ENCODE measurements at places on chromosomes 7 and 10.
A peak's percentile ranks its signal among the peaks of the same experiment; 100 is the strongest.

GRCh38 chr7:152661479-152661878 is 14.5 kb downstream of the XRCC2 start:
- DNase-seq: no peak

DNA sequence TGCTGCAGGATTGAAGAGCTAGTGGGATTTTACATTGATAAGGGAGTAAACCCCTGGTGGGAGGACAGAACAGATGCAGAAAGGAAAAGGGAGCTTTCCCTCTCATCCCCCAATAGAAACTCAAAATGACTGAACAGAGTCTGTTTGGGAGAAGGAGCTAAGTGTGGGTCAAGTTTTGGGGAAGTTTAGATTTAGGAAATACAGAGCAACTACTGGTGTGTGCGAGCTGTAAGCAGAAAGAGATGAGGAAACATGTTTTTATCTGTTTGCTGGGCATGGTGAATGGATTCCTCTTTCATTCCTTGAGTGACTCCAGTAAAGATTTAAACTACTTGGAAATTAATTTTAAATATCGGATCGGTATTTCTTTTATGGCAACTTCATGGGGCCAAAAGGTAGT is 132.7 kb downstream of the AOAH start:
- no peak for DNase-seq

DNA sequence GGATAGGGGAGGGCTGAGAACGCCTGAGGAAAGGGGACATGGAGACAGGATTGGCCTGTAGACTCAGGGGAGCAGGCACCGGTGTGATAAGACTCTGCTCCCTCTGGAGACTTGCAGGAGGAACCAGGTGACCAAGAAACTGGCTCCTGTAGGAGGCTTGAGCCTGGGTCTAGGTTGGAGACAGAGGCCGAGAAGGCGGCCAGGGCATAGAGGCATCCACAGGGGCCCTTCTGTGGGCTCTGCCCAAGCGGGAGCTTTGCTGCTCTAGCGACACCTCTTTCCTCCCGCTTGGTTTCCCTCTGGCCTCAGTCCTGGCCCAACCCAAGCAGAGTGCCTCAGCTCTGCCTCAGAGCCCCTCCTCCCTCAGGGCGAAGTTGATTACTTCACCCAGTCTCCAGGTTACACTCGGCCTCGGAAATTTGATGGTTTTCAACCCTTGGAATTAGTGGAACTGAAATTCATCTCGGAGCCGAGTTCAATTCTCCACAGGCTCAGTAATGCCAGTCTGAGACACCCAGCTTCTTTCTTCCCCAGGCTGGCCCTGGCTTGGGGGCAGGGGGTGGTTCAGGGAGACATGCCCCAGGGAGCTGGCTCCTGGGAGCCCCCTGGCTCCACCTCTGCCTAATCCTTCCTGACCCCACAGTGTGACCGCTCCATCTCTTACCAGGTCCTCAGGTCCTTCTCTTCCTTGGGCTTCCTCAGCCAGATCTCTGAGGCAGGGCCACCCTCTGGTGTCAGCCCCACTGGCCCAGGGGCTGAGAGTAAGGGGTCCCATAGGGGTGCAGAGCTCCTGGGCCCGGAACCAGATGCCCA is 60.4 kb downstream of the PAX2 start:
- no peak for DNase-seq

DNA sequence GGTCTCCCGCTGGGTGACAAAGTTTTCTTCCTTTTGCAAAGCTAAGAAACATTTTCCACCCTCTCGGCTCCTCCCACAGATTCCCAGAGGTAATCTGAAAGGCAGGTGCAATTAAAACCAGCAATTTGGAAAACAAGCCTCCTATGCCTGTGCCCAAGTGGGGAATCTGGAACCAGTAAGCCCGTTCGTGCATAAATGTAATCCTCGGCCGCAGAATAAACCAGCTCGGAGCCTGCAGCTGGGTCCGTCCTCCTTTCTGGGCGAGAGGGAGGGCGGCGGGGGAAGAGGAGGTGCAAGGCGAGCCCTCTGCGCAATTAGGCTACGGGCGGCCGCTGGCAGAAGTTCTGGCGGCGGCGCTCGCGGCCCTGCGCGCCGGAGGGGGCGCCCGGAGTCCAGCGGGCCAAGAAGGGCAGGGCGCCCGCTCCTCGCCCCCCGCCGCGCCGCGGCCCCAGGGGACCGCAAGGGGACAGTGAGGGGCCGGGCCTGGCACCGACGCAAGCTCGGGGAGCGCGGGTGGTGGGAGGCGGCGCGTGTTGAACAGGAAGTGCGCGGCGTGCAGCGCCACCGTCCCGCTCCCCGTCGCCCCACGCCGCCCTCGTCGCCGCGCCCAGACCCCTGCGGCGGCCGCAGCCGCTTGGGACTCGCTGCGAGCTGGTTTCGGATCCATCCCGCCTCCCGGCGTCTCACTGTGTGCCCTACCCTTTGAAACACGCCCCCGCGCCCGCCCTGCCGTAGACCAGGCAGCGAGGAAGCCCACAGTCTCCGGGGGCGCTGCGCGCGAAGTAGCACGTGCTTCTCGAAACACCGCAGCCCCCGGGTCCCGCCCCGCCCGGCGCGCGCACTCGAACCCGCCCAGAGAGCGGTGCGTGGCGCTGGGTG is at the start of gene PRKAG2:
TSS of gene PRKAG2 (minus strand) at position 217 of the 879 bp plus-strand sequence. CDS start 495 bp downstream, outside the sequence.
- peak; percentile 72 for DNase-seq

DNA sequence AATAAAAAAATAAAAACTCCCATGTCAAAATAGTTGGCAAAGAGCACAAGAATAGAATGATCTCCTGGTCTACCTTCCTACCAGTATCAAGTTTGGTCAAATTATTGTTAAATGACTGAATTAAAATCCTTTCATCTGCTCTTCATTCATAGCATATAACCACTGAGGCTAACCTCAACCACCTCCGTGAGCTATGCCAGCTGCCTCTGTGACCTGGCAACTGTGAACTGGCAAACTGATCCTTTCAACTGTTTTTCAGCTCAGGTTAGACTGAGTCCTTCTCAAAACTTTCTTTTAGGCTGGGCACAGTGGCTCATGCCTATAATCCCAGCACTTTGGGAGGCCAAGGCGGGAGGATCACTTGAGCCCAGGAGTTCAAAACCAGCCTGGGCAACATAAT is 36.1 kb downstream of the NUDCD3 start:
- DNase-seq: no peak

- DNase-seq: no peak
These were observed 176.6 kb downstream of the JCAD start for GRCh38 chr10:29882766-29883165.

GRCh38 chr7:75647709-75648438 is 90.9 kb downstream of the HIP1 start:
- no peak for DNase-seq

GRCh38 chr10:97463363-97464132 is 17.6 kb downstream of the ZDHHC16 start:
- DNase-seq: no peak

DNA sequence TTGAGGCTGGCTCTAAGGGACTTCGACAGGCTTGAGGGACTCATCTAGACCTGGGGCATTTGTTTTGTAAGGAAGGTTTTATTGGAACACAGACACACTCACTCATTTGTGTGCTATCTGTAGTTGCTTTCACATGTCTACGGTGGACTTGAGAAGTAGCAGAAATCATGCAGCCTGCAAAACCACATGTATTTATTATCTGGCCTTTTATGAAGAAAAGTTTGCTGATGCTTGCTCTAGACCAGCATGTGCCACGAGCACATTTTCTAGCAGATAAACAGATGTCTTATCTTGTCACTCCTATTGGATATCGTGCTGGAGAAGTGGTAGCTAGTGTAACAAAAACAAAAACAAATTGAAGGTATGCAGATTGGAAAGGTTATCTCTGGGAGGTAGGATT is 9.8 kb downstream of the UPP1 start:
- no peak for DNase-seq

GRCh38 chr10:84172467-84173356 is 889 bp upstream of the GPR15LG start:
- DNase-seq: no peak

GRCh38 chr10:63547628-63548360 is 26.6 kb downstream of the REEP3 start:
- peak; percentile 9 for DNase-seq

- DNase-seq: no peak
These were observed 30.5 kb downstream of the JAKMIP3 start for GRCh38 chr10:132096223-132096622.

- no peak for DNase-seq
These were observed 49.3 kb downstream of the CALML3 start for GRCh38 chr10:5573968-5574641.

GRCh38 chr10:48947690-48948469 is 8.2 kb upstream of the LRRC18 start:
- no peak for DNase-seq

DNA sequence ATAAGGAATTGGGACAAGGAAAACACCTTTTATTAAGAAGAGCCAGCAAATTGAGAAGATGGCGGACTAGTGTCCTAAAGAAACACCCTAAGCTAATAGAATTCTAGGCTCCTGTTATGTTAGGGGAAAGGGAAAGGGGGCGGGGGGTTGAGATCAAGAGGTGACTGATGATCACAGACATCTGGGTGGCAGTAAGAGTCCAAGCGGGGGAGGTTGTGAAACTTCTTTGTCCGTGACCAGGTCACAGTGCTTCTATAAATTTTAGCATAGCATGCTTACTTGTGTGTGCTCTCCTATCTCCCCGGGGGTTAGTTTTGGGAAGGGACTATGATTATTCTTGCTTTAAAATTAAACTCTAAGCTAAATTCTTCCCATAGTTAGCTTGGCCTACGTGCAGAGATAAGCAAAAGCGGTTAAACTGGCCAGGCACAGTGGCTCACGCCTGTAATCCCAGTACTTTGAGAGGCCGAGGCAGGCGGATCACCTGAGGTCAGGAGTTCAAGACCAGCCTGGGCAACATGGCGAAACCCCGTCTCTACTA is 262.1 kb downstream of the SKIDA1 start:
- no peak for DNase-seq

GRCh38 chr7:18494821-18495408 is 634 bp upstream of the HDAC9 start:
- peak; percentile 34 for DNase-seq

DNA sequence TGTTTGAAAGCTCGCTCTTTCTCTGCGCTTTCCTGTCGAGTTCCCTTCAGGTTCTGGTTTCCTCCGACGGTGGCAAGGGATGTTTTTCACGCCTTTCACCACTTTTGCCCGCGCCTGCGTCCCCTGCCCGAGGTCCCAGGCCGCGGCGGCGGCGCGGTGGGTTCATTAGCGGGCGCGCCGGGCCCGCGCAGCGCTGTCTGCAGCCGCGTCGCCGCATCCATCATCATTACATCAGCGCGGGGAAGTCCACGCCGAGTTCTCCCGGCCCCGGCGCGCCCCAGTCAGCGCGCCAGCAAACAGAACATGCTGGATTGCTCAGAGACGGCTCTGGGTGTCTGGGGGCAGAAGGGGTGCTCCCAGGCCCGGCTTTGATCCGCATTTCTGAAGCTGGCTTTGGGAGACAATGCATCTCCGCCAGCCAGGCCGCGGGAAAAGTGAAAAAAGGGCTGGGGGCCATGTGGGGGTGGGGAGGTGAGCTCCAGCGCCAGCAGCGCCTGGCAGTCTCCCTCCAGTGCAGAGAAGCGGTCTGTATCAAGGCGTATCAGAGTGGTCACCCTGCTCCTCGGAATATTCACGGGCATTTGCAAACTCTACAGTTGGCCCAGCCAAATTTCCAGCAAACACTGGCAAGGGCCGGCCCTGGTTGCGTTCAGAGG is 8.9 kb downstream of the GLI3 start:
- DNase-seq: no peak

- DNase-seq: no peak
These were observed 9.2 kb downstream of the LGI1 start for GRCh38 chr10:93766918-93767317.

- DNase-seq: no peak
These were observed 23.1 kb upstream of the ZMIZ1 start for GRCh38 chr10:79045566-79046175.

DNA sequence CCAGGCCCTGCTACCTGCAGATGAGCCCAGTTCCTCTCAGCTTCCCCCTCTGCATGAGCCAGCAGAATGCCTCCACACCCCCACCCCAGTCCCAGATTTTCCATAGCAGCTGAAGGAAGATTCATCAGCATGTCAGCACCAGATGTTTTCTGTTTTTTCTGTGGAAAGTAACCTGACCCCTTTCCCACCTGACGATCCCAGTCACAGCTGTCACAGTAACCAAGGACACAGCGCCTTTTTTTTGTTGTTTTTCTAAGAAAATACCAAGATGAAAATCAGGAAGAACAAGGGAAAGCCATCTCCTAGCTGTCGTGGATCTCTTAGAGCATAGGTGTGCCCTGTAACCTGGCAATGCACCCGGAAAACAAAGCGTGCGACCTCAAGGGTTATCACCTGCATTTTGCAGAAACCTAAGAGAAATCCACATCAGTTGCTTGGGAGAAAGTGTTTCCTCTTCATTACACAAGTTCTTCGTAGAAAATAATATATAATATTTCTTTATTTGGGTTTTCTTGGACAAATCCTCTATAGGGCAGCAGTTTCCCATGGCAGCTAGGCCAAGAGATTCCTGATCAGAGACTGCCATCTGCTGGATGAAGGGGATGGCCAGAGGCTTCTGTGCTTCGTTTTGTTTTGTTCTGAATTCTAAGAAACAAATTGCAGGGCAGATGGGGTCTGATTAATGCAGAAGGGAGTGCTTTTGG is 401.9 kb downstream of the TNS3 start:
- peak; percentile 30 for DNase-seq

GRCh38 chr7:127870231-127870907 is 160.9 kb downstream of the LRRC4 start:
- DNase-seq: no peak

- no peak for DNase-seq
These were observed 4.0 kb upstream of the DIP2C start for GRCh38 chr10:693506-693905.

DNA sequence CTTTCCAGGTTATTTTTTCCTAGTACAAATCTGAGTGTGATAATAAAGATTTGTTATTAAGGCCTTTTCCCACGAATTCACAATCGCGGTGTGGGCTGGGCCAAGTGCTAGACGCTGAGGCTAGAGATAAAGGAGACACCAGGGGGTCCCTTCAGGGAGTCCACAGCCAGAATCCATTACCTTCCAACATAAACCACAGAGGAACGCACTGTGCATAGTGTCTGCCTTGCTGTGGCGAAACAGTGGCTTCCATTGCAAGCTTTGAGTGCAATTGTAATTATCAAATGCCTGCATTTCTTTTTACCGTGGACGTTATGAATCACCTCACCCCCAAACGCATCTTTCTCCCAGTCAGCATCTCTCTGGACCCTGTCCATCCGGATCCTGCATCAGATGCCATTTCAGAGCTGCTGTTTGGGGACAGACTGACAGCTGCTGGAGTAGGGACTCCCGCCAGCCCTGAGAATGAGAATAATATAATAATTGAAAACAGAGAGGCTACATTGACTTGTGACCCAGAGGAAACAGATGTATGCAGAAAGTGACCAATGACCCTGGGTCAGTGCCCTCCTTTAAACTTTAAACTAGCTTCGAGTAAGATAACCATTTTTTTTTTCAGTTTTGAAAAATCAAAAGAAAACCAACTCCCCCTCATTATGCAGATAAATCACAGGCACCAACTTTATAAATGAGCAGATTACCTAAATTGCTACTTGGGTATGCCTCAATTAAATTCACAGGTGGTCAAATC is 456.2 kb upstream of the NRP1 start:
- no peak for DNase-seq

GRCh38 chr7:43694399-43694748 is 34.9 kb downstream of the COA1 start:
- DNase-seq: no peak

- peak; percentile 0 for DNase-seq
These were observed 102.6 kb upstream of the NRBF2 start for GRCh38 chr10:63030536-63030935.

- DNase-seq: no peak
These were observed 94.1 kb downstream of the ARMH3 start for GRCh38 chr10:101961591-101962498.

Data from NCI-H446 (cell line).